ENCODE measurements at places on chromosomes 3 and 15.

GRCh38 chr3:25114532-25114931 lies 313.5 kb upstream of the RARB start:
- no peak for DNase-seq

DNA sequence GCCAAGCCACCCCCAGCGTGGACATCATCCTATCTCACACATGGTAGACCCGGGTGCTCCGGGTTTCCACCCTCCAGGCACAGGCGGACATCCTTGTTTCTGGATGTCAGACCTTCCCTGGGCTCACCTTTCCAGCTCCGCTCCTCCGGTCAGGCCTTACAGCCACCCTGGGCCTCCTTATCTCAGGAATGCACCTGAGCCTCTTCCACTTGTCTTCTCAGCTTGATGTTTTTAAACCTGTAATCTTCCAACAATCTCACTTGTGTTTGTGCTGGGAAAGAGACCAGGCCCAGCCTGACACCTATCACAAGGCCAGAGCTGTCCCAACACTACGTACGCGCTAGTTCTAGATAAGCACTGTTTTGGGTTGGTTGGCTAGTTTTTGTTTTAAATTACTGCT lies 53.9 kb downstream of the NIPA2 start:
- DNase-seq, result no peak

GRCh38 chr15:28984421-28985315 lies 98.9 kb downstream of the APBA2 start:
- no peak for DNase-seq

DNA sequence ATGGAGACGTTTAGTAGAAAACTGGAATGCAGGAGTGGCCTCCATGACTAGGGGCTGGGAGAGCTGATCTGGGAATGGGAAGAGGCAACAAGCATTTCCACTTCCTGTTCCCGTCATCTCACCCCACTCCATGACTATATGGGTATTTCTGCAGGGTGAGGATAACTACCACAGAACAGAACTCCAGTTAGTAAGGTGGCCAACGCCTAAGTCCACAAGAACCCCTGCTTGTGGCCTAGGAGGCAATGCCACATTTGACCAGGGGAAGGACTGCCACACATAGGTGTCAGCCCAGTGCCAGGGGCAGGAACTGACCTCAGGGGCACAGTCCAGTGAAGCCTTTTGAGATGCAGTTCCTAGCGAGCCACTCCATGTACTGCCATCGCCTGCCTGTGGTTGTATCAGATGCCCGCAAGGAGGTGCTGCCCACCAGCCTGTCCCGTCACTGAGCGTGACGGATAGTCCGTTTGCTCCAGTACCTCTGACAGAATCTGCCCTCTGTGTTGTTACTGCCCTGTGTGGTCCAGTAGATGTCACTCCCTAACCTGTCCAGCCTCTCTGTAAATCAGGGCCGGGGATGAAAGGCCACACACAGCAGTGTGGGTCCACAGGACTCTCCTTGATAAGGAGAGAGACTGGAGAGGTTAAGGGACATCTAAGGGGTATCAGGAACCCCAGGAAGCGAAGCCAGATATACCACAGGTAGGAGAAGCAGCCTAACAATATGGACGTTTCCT lies 3.5 kb upstream of the MTFMT start:
- peak; percentile 80 for DNase-seq

GRCh38 chr3:17640466-17640865 lies 102.0 kb downstream of the TBC1D5 start:
- DNase-seq, result no peak

DNA sequence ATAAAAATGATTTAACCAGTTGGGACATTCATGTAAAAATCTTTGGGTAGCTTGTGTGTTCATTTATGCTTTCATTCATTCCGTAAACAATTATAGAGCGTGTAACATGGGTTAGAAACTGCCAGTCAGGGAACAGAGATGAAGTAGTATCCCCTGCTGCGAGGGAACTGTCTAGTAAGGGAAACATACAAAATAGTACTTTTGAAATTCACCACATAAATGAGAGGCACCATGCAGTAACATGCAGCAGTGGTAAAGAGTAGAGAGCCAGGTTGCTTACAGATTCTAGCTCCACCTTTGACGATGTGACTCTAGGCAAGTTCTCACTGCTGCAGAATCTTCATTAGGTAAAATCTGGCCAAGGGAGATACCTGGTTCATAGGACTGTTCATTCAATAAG lies 938 bp downstream of the DZIP3 start:
- DNase-seq, result no peak

- DNase-seq, result no peak
Measured at GRCh38 chr3:59867185-59868002, 817.6 kb upstream of the CFAP20DC start.

Data from colonic mucosa (tissue), 4 donors.